Foreskin melanocyte (primary cell): ENCODE measurements at places on chromosomes 16 and 17.
A peak's percentile ranks its signal among the peaks of the same experiment; 100 is the strongest.

DNA sequence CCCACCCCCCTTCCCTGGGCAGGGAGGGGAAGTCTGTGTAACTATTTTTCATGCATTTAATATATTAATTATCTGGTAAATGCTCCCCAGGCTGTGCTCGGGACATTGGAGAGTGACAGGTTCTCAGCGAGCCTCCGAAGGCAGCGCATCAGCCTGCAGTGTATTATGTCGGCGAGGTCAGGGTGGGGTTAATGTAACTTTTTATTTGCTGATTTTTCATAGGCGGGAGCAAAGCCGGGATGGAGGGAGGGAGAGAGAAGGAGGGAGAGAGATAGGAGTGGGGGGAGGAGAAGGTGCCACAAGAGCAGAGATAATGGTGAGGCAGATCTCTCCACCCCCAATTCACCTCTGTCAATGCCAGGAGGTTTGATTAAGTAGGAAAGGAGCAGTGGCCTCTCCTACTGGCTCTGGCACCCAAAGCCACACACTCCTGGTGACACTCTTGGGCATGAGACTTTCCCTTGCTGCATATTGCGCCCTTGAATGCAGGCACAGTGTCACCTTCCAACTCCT is 104.0 kb downstream of the MRM1 start:
- no peak for DNase-seq

DNA sequence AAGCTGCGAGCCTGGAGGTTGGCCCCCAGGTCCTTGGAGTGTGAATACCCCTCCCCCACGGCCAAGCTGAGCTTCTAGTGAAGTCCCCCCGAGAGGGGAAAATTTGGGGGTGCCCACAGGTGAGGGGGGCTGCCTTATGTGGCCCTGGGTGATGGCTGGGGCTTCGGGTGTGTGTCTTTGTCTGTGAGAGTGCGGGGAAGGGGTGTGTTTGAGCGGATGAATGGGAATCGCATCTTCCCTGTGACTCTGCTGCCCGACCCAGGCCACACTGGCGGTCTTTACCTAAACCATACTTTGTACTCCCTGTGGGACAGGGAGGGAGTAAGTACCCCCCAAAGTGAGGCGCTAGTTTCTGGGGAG is 1.3 kb downstream of the SBK1 start:
- no peak for DNase-seq

DNA sequence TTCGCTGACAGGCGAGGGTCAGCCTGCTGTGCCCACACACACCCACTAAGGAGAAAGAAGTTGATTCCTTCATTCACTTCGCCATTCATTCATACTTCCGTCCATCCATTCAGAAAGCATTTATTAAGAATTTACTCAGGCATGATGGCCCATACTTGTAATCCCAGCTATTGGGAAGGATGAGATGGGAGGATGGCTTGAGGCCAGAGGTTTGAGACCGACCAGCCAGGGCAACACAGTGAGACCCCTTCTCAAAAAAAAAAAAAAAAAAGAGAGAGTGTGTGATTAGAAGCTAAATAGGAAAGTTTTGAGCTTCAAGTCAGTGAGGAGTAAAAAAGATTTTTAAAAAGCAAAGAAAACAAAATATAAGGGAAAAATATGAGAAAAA is 8.7 kb downstream of the CES2 start:
- DNase-seq = no peak

DNA sequence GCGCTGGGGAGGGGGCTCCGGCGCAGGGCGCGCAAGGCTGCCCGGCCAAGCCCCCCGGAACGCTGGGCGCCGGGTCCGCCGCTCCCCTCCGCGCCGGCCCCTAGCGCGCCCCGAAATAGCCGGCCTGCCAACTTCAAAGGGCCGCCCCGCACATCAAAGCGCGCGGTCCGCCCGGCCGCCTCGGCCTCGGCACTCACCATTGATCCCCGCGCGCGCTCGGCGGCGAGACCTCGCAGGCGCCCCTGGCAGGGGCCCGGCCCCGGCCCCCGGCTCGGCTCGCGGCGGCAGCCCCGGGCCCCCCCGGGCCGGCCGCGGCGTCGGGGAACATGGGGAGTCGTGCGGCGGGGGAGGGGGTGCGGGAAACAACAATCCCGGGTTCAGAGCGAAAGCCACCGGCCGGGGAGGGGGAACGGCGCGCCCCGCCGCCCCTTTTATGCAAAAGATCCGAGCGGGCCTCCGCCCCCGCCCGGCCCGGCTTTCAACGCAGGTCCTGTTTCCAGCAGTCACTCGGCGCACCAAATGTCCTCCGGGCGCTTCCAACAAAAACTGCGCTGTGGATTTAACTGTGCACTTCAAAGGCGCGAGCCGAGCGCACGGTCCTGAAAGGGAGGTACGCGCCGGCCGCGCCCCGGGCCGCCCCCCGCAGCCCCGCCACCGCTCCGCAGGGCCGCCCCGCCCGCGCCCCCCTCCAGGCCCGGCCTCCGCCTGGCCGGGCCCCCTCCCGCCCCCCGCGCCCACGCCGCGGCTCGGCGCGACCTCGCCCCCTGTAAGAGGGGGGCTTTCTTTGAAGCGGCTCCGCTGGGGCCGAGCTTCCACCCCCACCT is 608 bp downstream of the AXIN2 start:
- DNase-seq = peak; percentile 79

DNA sequence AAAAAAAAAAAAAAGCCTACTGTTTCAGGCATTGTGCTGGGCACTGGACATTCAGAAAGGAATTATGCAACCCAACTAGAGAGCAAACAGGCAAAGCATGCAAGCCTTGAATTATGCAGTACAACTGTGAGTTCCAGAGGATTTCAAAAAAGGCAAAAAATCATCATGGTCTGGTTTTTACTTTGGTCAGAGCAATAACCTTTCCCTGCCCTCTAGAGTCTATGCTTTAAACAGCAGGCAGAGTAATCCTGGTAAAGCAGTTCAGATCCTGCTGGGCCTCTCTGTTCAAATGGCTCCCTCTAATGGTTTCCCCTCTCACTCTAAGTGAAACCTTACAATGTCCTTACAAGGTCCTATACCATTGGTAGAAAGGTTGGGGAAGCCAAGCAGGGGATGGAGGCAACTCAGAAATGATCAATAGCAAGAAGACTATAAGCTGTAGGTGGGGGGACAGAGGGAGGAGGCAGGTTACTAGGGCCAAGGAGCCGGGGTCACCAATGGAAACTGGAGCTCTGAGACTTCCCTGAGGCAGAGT is 4.6 kb upstream of the TAF15 start:
- peak; percentile 83 for DNase-seq

DNA sequence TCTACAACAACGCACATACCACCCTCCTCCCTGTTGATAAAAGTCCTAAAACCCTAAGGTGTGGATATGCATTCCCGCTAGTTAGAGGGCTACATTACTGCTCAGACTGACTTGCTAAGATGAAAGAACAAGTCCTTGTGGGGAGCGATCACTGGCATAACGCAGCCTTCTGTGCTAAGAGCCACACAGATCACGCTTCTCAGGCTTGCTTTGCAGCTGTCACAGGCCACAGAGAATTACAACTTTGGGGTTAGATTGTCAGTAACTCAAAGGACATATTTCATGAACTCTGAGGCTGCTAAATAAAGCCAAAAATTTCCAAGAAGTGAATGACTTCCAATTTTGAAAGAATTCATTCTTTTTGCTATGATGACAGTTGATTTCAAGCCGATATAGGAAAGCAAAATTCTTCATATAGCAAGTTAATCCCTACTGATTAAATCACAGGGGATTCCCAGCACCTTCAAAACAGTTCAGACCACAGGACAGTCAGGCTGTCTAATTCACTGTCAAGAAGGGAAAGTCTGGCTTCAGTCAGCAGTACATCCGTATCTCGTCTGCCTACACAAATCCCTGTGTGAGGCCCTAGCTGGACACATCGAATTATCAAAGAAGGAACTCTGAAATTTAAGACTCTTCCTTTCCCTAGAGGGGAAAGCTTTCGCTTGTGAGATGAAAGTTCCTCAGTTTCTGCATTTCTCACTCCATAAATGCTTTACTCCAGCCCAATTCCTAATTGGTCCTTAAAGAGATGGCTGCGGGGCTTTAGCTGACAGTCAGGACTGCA is 107.1 kb downstream of the VPS53 start:
- DNase-seq = no peak

DNA sequence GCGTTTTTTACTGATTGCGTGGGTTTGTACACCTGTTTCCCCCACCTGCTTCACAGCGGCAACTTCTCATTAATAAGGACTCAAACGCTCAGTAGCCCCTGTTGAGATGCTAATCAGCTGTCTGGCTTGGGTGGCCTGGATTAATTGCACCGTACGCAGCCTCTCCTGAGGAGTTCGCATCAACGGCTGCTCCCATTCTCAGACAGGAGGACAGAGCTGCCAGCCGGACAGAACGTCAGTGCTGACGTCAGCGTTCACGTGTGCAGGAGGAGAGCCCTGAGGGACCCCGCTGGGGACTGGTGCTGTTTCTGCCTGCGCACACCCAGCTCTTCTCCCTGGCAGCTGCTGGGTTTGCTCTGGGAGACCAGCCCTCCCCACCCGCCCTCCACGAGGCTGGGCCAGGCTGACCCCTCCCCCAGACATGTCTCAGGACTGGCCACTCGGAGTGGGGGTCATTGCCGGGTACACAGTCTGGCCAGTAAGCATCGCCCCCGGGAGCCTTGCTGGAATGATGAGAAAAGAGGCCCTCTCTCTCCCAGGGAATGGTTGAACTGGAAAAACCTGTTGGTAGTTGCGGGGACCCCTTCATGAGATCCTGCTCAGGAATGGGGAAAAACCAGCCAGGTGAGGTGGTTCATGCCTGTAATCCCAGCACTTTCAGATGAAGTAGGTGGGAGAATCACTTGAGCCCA is 5.7 kb upstream of the BANP start:
- no peak for DNase-seq

- no peak for DNase-seq
Measured at GRCh38 chr16:26111900-26112299, 420.1 kb downstream of the HS3ST4 start.

- no peak for DNase-seq
Measured at GRCh38 chr16:22938647-22939046, 124.7 kb downstream of the HS3ST2 start.

- DNase-seq = no peak
Measured at GRCh38 chr17:38969281-38969680, 2.1 kb upstream of the FBXO47 start.

GRCh38 chr17:40224718-40225550 is 5.8 kb downstream of the WIPF2 start:
- DNase-seq = peak; percentile 85

- DNase-seq = no peak
Measured at GRCh38 chr17:1593630-1593931, 31.0 kb upstream of the PITPNA start.

DNA sequence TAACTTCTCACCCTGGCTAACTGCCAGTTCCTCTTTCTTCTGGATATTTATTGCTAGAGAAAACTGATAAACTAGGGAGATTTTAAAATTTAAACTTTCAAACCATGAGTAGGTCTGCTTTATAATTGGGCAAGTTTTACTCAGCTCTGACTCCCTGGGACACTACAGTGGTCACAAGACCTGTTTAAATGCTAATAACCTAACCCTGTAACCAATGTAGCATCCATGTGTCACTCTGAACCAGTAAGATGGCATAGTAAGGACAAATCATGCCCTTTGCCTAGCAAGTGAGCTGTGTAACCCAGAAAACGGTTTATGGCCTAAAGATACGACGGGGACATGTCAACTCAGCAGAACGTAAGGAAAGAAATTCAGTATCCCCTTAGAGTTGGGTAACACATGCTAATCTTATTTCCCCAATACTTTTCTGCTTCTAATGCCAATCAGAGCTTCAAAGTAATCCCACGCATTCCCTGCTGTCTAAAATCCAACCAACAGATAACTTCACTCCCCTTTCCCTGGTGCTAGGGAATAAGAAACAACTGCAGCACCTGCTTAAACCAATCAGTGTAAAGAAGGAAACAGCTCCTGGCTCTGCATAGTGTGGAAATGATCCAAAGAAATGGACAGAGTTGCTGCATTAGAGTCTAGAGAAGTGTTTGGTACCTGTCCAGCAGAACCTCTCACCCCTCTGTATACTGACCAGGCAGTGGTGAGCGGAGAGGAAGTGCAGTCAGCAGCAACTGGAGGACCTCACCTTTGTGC is 85.7 kb downstream of the NCOR1 start:
- DNase-seq = no peak

DNA sequence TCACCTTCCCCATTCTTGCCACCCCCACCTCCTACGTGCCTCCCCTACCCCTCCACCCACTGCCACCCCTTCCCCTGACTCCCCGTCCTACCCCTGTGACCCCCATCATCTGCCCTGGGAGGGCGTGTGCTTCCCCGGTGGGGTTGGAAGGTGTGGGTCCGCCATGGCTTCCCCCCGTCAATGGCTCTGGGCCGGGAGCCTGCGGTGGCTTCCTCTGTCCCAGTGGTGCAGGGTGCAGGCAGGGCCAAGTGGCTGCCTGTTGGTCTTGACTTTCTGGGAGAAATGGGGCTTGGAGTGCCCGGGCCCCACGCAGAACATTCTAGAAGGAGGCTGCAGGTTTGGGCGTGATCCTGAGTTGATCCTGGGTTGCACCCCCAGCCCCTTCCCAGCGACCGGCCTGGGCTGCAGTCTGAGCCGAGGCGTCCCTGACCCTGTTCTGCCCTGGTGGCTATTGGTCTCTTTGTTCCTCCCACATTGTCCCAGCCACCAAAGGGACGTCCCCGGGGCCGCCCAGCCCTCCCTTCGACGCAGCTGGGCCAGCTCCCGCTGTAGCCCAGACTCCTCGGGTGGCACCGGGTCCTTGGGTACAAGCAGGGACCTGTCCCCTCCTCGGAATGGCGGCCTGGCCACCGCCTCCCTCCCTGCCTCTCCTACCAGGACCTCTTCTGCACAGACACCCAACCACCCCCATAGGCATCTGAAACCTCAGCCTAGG is 25.7 kb downstream of the GSE1 start:
- DNase-seq = no peak

DNA sequence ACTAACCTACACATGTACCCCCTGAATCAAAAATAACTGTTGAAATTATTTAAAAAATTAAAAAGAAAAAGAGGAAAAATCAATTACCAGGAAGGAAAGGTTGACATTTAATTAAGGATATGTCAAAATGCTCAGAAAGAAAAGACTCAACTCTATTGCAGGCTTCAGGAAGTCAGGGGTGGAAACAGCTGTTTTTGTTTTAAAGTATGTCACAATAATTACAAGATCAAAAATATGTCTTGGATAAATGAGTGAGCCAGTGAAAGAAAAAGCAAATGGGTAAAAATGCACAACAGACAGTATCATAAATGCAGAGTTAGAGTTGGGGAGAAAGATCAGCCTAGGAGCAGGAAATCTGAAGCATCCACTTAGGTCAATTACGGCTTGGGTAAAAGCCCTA is 146.0 kb downstream of the CDH11 start:
- no peak for DNase-seq

DNA sequence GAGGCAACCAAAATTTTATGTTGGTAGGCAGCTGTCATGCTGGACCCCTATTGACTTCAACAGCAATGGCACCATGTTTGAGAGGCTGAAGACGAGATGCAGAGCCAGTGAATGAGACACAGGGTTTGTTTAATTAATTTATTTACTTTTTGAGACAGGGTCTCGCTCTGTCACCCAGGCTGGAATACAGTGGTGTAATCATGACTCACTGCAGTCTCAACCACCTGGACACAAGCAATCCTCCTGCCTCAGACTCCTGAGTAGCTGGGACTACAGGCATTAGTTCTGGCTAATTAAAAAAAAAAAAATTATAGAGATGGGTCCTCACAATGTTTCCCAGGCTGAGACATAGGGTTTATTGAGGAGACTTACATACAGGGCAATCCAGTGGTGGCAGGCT is 36.2 kb upstream of the PPM1D start:
- no peak for DNase-seq
